ENCODE measurements at places on chromosomes 6 and 20.

- DNase-seq: no peak
Observed at GRCh38 chr6:150547502-150548222, 52.0 kb upstream of the PLEKHG1 start.

- no peak for DNase-seq
Observed at GRCh38 chr6:138493413-138493812, 5.9 kb downstream of the NHSL1 start.

DNA sequence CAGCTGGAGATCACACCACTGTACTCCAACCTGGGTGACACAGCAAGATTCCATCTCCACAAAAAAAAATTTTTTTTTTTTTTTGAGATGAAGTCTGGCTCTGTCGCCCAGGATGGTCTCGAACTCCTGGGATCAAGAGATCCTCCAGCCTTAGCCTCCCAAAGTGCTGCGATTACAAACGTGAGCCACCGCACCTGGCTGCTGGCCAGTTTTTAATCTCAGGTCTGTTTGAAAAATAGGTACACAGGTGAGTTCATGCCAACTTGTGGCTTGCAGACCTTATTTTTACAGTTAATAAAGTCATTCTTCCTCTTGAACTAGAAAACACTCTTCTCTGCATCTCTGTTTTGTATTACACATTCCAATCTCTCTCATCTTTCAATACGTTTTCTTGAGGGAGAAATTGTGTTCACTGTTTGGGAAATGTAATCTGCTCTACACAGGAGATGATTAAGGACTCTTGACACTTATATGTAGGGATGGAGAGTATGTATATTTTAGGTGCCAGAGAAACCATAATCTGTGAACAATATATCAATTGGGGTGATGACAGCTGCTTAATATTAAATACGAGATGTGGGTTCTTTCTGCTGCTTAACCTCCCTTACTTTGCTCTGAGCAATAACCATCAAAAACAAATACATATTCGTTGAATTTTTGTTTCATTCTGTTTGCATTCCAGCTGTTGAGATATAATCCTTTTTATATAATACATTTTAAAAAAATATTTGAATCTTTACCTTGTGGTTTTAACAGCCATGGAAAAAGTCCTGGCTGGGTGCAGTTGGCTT, 17.7 kb upstream of the RIPOR3 start:
- no peak for DNase-seq

DNA sequence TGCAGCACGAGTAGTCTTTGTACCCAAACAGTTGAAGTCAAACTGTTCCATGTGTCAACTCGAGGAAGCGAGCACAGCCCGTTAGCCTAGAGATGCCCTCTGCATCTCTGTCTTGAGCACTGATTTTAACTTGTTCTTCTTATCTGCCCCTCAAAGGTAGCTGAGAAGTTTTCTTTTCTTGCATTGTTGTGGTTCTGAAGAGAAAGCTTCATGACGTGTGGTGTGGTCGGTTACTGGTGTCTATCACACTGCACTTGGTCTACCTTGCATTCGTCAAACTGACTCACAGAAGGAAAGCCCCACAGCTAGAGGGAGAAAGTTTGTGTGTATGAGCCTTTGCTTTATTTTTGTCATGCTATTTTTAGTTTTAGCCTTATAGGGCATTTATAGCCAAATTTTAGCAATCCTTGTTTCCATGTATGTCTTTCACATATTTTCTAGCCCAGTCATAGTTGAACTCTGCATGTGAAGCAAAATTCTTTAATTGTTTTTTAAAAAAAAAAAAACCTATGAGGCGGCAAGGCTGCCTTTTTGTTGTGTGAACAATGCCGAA, 115.1 kb downstream of the JAG1 start:
- DNase-seq: no peak

DNA sequence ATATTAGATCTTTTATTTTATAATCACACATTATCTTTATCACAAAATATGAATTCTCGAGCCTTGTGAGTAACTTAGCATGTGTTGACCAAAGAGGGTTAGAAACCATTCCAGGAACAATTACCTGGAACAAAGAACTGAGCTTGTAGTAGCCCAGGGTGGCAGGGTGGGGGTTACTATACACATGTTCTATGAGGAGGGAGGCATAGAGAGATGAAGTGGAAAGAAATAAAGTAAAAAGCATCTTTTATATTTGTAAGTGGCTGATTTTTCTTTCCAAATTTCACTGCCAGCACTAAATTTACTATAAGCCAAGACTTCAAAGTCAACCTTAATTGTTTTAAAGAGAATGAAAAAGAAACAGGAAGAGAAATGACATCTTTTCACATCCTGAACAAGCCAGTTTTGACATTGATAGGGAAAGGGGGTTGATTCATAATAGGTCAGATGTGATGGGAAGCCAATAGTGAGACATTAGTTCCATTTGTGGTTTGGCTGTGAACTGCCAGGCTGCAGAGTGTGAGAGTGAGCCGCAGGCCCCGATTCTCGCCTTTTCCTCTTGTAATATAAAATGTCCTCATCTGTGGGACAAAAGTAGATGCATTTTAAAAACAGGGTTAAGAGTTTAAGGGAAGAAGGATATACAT, 52.7 kb upstream of the MYB start:
- DNase-seq: no peak
